ENCODE measurements at places on chromosomes 12 and 14.

DNA sequence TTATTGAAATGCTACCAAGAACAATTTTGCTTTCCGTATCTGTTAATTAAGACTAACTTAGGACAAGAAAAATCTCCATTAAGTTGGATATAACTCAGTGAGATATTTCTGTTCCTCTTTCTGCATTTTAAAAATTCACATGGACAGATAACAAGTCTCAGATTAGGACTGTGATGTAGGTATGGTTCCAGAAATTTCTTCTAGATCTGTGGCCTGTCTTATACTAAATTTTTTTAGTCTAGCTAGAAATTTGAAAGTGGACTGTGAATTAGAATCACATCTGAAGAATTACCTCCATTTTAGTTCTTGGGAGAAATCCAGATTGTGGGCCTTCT is 41.6 kb downstream of the USP15 start:
- no peak for DNase-seq

GRCh38 chr12:2651068-2651965 is 143.5 kb upstream of the FKBP4 start:
- no peak for DNase-seq

GRCh38 chr14:92143309-92143708 is 21.5 kb downstream of the CPSF2 start:
- DNase-seq: no peak

DNA sequence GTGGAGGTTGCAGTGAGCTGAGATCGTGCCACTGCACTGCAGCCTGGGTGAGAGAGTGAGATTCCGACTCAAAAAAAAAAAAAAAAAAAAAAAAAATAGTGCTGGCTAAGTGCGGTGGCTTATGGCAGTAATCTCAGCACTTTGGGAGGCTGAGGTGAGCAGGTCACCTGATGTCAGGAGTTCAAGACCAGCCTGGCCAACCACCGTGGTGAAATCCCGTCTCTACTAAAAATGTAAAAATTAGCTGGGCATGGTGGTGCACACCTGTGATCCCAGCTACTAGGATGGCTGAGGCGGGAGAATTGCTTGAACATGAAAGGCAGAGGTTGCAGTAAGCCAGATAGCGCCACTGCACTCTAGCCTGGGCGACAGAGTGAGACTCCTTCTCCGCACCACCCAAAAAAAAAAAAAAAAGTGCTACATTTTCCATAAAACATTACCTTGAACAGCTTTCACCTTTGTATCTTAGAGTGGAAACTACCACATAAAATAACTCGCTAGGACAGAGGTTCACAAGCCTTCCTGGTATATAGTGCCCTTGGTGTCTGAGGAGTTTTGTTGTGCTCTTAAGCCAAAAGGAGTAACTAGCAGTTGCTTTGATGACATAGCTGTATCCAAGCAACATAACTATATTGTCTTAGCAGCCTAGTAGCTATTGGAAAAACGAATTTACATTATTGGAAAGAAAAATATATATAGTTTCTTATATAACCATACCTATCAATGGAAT is 11.1 kb downstream of the PTGES3 start:
- DNase-seq: no peak

- peak; percentile 60 for DNase-seq
Measured at GRCh38 chr14:53306267-53306721, 153.2 kb upstream of the DDHD1 start.

- no peak for DNase-seq
Measured at GRCh38 chr14:80946797-80947196, 5.3 kb upstream of the CEP128 start.

DNA sequence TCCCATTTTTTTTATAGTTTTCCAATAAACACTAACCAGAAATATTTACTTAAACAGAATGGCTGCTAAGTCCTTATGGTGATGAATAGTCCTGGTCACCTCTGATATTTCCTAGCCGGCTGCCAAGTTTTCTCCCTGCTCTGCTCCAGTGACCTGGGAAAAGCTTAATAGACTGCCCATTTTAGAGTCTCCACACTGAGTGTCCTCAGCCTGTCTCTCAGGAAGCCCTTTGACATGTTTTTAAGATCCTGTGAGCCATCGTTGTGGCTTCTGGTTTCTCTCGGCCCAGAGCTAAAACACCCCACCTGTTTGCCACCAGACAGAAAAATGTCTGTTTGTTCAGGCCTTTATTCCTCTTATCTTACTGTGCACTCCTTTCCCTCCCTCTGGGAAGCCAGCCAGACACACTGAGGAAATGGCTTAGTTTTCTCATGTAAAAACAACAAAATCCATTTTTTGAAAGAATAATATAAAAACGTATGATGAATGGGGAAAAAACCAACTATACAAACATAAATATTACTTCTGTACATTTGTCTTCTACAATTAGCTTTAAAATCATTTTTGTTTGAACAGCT is 25.4 kb upstream of the ALDH2 start:
- no peak for DNase-seq

GRCh38 chr14:99718811-99719192 is 34.7 kb downstream of the CYP46A1 start:
- peak; percentile 7 for DNase-seq

DNA sequence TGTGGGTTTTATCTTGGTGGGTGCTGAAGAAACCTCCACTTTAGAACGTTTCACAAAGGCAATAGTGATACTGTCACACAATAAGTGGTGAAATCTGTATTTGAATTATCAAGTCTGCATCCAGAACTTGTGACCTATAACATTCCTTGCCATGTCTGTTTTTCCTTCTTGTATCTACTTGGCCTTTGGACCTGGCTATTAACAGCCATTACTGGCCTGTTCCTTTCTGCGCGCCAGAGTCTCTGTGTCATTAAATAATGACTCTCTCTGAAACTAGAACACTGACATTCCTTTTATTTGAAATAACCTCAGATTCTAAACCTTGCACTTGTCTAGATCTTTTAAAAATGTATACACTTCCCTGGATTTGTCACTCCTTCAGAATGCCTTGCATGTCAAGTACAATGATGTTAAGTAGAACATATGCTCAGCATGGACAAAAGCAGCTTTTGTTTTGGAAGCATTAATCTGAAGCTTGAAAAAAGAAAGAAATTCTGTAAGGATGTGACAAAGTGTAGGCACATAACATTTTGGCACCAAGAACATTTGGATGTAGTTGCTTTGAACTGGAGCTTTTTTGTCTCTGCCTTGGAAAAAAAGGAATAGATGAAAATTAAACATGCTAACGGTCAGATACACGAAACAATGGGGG is 95.5 kb upstream of the RPL10L start:
- DNase-seq: no peak

- DNase-seq: no peak
Measured at GRCh38 chr12:47730341-47730744, 5.1 kb upstream of the ENDOU start.

DNA sequence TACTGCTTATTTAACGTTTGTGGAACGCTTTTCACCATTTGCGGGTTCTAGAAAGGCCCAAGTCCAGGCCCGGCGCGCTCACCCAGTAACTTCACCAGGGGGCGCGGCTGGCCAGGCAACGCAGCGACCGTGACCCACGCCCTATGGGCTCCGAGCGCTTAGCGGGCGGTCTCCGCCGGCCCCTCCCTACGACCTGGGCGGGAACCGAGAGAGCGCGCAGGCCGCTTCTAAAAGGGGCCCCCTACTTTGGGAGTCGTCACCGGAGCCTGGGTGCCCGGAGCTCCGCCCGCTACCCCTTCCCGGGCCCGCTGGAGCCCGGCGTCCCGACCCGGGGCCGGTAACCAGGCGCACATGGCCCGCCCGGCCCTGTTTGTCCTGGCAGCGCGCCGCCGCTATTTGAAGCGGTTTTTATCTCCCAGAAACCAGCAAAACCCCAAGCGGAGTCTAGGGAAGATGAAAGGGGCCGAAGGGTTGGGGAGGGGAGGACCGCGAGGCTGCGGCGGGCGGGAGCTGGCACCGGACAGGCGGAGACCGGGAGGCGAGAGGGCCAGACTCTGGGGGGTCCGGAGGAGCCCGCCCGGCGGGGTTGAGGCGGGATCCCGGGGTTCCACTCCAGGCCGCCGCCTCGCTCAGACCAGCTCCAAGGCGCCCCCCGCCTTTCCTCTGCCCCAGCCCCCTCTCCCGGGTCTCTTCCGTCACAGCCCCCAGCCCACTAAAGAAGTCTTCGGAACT is 3.5 kb upstream of the AAAS start:
- DNase-seq: peak; percentile 97

DNA sequence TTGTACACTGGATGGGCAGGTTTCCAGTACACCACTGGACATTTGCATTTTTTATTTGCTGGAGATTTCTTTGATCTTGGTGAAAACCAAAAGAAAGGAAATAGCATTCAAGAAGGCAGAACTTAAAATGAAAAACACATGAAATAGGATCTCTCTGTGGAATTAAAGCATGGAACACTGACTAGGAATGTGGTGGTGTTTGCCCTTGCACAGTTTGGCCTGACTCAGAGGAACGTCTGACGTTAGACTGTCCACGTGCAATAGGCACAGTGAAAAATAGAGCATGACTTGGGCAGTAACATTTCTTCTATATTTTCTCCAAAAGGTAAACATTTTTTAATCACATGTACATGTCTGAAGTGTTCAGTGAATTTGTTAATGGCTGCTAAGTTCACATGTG is 474.1 kb upstream of the PRICKLE1 start:
- no peak for DNase-seq

DNA sequence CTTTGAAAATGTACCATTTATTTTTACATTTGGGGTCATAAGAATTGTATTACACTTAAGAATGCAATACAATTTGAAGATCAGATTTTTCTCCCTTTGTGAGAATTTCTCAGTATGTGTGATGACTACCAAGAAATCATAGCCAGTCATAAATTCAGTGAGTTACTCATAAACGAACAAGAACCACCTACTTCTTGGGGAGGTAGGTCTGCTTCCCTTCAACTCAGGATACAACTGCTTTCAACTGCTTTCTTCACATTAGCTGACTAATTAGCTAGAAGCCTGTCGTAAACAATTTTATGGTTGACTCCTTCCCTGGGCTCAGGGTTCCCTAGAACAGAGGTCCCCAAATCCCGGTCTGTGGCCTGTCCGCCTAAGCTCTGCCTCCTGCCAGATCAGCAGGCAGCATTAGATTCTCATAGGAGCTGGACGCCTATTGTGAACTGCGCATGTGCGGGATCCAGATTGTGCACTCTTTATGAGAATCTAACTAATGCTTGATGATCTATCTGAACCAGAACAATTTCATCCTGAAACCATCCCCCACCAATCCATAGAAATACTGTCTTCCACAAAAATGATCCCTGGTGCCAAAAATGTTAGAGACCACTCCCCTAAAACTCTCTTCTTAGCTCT is 3.7 kb downstream of the ANG start:
- no peak for DNase-seq

GRCh38 chr12:53965281-53966084 is 7.4 kb upstream of the HOXC11 start:
- peak; percentile 85 for DNase-seq

DNA sequence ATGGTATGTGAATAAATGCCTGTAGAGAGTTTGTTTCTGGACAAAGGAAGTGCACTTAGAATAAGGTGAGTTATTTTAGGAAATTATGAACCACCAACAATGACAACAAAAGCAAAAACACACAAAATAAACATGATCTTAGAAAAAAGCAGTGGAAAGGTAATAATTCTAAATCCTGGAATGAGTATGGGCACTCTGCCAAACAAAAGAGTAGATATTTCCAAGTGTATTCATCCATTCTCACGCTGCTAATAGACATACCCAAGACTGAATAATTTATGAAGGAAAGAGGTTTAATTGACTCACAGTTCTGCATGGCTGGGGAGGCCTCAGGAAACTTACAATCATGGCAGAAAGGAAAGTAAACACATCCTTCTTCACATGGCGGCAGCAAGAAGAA is 269.3 kb upstream of the NPAS3 start:
- DNase-seq: no peak

- no peak for DNase-seq
Measured at GRCh38 chr12:120720234-120720986, 5.2 kb upstream of the ACADS start.

DNA sequence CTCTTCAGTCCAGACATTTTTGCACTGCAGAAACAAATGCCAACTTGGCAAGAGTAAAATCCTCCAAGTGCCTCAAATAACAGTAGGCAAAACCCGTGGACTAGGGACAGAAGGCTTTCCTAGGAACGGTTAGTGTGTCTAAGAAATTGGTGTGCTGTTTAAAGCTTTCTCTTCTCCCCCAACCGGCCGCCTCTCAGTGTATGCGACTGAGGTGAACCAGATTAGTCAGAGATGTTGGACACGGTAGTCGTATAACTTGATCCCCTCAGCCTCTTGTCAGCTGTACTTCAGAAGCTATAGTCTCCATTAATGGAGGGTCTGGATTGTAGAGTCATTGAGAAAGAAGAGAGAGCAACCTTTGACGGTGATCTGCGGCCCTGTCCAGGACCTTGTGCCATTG is 21.7 kb downstream of the PPFIBP1 start:
- DNase-seq: no peak

GRCh38 chr14:96461950-96462798 is 40.0 kb upstream of the PAPOLA start:
- peak; percentile 28 for DNase-seq

DNA sequence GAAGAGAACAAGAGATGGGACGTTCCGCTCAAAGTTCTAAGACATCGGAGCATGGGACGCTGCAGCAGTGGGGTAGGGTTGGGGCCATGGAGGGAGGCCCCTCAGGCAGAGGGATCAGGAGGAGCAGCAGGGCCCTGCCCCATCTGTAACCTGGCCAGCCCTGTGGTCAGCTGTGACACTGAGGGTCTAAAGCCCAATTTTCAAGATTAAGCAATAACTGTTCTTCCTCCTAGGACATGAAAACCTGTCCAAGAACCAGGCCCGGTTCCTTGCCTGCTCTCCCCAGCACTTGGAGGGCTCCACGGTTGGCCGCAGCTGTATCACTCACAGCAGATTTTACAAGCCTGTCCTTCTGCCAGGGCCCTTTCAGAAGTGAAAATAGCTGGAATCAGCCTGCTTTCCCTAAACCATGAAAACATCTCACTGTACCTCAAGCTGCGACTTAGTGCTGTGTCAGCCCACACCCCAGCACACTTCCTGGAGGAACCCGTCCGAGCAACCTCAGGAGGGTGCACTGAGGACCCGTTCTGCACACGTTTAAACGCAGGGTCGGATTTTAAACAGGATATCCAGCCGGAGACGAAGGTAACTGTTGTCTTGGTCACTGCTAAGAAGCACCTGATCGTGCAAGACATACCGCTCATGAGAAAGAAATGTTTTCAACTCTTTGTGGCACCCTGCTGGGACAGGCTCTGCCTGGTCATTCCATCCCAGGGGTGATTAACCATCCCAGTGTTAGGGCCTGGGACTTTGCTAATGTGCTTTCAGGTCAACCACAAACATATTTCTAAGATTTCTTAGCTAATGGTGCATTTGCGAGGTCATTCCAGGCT is 201.9 kb upstream of the DIO3 start:
- DNase-seq: no peak

- no peak for DNase-seq
Measured at GRCh38 chr14:50920482-50921230, 23.6 kb downstream of the PYGL start.

- no peak for DNase-seq
Measured at GRCh38 chr12:75578546-75578945, 67.1 kb upstream of the KRR1 start.

- DNase-seq: no peak
Measured at GRCh38 chr12:47264951-47265350, 185.2 kb upstream of the AMIGO2 start.

- DNase-seq: no peak
Measured at GRCh38 chr12:131093971-131094830, 140.5 kb downstream of the ADGRD1 start.

DNA sequence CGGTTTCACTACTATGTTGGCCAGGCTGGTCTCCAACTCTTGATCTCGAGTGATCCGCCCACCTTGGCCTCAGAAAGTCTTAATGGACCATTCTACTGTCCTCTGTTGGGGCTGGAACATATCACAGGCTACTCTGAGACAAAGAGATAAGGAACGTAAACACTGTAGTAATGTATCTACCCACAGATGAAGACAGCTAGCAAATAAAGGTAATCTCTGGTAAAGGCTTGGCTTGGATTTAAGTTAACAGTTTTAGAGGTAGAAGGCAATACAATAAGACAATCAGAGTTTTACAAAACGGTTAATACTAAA is 44.6 kb upstream of the ISM2 start:
- DNase-seq: no peak
